ENCODE measurements at places on chromosomes 4 and X.

- DNase-seq = no peak
These were observed 9.2 kb upstream of the GABRA4 start for GRCh38 chr4:47002580-47002979.

DNA sequence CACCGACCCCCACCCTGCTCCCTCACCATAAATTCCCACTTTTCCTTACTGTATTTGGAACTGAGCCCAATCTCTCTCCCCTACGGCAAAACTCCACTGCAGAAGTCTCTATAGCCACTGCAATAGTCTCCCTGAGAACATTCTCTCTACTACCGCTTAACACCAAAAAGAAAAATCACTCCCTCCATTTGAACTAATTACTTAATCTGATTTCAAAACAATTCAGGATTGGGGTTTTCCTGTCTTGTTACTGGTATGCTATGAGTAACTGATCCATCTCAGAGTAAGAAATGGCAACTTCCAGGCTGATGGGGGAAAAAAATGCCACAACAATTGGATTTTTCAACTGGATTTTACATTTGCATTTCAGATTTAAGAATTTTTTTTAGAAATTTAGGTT lies 5.8 kb downstream of the PAPSS1 start:
- DNase-seq = no peak

DNA sequence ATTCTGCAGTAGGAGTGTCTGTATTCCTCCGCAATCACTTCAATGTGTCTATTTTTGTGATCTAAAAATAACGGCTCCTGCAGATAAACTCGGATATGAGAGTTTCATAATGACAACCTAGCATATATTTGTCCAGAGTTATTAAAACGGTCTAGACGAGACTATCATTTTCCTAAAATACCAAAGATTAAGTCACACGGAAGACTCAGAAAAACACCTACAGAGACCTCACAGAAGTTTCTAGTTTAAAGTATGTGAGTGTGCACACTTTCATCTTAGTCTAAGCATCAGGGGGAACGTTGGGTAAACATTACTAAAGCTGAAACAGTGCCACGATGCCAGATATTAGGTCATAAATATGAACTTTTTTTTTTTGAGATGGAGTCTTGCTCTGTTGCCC lies 156.9 kb downstream of the AFAP1 start:
- no peak for DNase-seq

DNA sequence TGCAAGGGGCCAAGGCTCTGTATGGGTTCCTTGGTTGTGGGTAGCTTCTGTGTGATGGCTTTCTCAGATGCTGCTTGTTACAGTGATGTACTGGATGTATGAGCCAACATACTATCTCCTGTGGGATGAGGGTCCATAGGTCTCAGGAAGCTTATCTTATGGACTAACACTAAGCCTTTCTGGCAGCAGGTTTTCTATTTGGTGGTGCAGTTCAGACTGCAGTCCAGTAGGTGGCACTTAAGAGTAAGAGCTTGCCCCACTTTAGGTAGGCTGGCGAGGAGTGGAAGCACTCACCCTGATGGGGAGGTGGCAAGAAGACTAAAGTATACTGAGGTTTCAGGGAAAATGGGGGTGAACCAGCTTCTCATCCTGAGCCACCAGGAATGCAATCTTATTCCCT lies 306.7 kb upstream of the MAOA start:
- DNase-seq = no peak
